ENCODE measurements at places on chromosomes 2 and 18.

- no peak for DNase-seq
These were observed 34.8 kb downstream of the SLC66A2 start for GRCh38 chr18:79916546-79917168.

- no peak for DNase-seq
These were observed 18.0 kb downstream of the TBR1 start for GRCh38 chr2:161434118-161434517.

DNA sequence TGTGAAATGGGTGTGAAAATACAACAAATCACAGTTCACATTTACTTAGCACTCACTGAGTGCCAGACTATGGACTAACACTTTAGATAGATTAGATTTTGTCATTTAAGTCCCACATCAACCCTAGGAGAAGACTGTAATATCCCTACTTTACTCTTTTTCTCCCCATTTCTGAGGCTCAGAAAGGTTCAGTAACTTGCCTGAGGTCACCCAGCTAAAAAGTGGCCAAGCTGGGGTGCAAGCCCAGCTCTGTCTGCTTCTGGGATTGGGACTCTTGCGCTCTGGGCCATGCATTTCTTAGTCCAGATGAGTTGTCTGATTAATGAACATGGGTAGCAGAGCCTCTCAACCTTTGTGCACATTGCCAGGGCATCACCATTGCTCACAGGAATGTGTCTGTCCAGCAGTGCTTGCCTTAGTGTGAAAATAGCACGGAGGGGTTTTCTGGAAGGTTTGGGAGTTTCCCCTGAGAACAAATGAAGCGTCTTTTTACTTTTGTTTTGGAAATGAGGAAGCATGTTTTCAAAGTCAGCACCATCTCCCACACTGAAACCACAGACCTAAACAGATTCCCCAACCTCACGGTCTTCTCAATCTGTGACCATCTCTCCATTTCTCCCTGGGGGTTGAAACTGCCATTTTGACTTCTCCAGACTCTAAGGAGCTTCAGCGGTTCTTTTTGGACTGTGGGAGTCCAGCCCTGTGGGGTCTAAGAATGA is 31.9 kb downstream of the NRP2 start:
- no peak for DNase-seq

DNA sequence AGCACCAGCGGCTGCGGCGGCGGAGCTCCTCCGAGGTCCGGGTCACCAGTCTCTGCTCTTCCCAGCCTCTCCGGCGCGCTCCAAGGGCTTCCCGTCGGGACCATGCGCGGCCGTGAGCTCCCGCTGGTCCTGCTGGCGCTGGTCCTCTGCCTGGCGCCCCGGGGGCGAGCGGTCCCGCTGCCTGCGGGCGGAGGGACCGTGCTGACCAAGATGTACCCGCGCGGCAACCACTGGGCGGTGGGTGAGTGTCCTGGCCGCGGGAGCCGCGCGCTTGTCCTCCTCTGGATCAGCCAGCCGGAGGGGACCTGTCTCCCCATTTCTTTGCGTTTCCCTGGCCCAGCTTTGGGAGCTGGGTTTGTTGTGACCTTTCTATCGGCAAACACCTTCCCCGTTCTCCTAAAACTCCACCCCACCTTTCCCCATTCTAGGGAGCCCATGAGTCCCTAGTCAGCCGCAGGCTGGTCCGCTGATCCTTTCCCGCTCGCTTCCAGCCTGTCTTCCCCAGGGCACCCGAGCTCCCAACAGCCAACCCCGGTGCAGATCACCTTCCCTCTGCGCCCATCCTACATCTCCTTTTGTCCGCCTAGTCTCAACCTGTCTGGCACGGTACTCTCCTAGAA is 316 bp downstream of the GRP start:
- no peak for DNase-seq

DNA sequence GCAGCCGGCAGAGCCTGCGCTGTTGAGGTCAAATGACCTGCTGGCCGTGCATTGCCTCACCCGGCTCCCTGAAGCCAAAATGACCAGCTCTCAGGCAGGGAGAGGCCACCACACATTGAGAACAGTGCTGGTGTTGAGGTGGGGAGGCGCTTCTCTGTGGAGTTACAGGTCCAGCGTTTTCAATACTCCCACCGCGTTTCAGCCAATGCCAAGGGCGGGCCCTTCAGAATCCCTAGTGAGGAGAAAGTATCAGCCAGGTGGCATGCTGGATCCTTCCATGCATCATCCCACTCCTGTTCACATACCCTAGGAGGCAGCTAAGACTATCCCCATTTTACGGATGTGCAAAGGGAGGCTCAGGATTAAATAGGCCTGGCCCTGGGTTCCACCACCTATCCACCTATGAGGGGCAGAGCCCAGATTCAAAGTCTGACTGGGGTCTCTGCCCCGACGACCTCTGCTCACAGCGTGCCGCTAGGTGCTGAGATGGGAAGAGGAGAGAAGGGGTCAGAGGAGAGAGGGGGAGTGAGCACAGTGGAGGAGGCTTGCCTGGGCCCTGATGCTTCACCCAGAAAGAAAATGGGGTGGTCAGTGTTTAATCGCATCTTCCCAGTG is 137.6 kb upstream of the ID2 start:
- no peak for DNase-seq

GRCh38 chr18:24809173-24809950 is 348.9 kb downstream of the HRH4 start:
- no peak for DNase-seq

DNA sequence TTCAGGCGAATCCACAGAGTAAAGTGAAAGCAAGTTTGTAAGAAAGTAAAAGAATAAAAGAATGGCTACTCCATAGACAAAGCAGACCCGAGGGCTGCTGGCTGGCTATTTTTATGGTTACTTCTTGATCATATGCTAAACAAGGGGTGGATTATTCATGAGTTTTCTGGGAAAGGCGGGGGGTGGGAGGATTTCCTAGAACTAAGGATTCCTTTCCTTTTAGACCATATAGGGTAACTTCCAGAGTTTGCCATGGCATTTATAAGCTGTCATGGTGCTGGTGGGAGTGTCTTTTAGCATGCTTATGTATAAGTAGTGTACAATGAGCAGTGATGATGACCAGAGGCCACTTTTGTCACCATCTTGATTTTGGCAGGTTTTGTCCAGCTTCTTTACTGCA is 59.8 kb downstream of the SLC4A3 start:
- DNase-seq: no peak

DNA sequence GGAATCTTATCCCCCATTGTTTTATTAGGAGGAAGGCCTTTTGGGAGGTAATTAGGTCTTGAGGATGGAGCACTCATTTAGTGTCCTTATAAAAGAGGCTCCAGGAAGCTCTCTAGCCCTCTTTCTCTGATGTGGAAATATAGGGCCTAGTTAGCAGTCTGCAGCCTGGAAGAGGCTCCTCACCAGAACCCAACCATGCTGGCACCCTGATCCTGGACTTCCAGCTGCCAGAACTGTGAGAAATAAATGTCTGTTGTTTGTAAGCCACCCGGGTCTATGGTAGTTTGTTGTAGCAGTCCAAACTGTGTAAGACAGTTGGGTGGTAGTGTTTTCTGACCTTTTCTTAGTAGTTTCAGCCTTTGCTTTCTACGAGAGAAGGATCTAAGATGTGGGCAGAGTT is 100.7 kb downstream of the KIAA1328 start:
- DNase-seq: no peak
